ENCODE measurements at places on chromosomes 2 and 18.
A peak's percentile ranks its signal among the peaks of the same experiment; 100 is the strongest.

GRCh38 chr2:12223732-12224131 is 477.3 kb downstream of the LPIN1 start:
- no peak for DNase-seq

GRCh38 chr2:99509387-99509786 is 19.6 kb upstream of the REV1 start:
- no peak for DNase-seq

- no peak for DNase-seq
Observed at GRCh38 chr2:1795261-1796231, 51.2 kb upstream of the PXDN start.

DNA sequence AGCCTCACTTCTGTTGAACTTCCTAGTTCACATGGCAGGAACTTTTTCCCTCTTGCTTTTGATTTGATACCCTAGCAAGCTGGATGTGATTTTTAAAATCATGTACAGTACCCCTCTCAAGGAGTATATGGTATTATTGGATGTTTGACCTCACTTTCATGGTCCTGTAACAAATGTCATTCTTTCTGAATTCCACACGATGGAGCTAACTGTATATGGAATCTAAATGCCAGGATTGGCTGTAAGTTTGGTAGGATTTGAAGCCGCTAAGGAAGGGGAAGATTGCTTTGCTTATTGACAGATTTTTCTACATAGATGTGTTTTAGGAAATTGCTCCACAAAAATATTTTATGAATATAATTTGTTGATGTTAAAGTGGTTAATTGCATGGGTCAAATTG is 18.3 kb downstream of the MAIP1 start:
- DNase-seq: peak; percentile 12

DNA sequence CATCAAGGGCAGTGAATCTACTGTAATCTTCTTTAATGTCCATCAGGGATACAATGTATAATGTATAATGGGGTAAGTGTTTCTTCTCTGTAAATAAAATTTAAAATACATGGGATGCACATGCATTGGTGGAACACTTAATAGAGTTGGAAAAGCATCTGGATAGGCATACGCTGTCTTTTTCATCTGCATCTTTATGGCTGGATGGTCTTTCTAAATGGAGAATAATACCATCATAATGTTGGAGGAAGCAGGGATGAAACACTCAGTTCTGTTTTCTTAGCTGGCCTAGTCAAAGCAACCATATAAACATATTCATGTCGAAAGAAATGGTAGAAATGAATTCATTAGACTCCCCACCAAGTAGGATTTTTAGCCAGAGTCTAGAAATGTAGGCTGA is 202.8 kb downstream of the CDCA7 start:
- no peak for DNase-seq

- peak; percentile 78 for DNase-seq
Observed at GRCh38 chr2:201882353-201883090, 76.2 kb downstream of the CDK15 start.

GRCh38 chr2:201971531-201972228 is 62.0 kb upstream of the FZD7 start:
- no peak for DNase-seq

DNA sequence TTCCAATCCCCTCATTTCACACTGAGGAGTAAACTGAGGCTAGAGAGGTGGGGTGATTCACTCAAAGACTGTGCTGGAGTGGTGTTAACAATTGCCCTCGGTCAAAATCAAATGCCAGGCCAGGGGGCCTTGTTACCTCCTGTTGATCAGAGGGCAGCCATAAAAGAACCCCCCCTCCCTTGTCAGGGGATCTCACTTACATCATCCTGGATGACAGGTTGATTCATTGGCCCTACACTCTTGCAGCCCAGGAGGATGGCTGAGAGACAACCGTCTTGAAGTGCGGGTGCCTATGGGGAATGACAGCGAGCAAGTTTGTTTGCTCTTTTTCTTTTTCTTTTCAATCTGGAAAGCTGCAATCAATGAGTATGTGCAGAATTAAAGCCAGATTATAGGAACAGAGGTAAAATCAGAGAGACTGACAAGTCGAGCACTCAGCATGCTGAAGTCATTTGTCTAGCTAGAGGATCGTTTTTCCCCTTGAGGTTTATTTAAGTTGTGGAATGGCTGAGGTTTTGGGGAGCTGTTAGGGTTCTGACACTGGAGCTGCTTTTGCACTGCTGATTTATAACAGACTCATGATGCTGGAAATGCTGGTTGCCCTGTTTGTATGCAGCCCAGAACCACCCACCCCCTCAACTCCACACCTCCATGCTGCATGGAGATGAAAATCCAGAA is 26.4 kb upstream of the NRP2 start:
- no peak for DNase-seq

GRCh38 chr18:8781671-8782070 is 76.3 kb downstream of the MTCL1 start:
- DNase-seq: no peak

DNA sequence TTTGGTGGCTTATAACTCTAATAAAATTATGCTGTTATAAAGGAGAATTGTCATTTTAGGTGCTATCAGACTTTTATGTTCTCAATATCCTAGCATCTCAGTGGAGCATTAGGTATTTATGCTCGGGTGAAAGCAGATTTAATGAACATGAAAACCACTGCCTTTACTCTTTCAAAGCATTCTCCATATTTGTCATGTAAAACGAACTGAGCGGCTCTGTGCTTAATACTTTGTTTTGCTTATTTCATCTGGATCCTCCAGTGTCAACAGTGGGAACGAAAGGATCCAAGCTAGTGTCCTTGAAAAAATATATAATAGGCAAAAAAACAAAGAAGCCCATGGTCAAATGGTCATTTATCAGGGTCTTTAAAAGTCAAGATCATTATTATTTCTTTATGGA is 53.5 kb downstream of the THSD7B start:
- DNase-seq: no peak

DNA sequence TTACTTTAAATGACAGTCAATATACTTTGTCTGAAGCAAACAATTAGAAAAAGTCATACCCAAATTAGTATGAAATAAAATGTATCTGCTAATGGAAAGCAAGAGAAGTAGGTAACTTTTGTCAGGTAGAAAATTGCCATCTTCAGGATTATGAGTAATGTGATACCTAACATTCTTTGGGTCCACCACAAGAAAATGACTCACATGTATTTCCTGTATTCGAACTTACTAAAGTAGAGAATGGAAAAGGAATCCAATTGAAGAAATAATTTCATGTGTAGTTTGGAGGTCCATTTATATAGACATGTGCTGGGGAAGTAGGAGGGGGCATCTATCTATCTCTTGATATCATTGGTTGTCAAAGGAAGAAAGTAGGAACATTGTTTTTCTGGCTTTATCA is 636.2 kb upstream of the CHAC2 start:
- DNase-seq: no peak

GRCh38 chr2:64404002-64404731 is 49.8 kb upstream of the LGALSL start:
- DNase-seq: no peak

DNA sequence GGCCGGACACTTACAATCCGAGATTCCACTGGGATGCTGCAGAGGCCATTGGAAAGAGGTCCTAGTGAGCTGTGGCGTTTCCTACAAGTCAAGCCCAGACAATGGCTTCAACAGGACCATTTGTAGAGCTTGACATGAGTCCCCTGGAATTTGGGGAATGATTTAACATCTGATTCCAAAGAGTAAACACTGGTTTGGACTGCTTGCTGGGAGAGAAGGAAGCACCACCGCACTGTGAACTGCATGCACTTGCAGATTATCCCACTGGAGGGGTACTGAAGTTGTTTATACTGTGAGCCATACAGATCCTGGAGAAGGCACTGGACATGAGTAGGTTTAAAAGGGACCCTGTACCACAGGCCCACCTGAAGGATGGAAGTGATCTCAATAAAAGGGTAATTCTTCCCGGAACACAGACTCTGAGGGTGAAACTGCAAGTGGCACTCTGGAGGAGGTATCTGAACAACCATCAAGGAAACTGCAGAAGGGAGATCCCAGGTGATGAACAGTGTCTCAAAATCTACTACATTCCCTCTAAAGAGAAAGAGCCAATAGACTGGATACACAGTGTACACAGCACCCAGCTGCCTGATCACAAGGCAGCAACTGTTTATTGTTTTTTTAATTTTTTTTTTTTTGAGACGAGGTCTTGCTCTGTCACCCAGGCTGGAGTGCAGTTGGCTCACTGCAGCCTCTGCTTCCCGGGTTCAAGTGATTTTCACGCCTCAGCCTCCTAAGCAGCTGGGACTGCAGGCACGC is 4.3 kb upstream of the RAB6C start:
- DNase-seq: no peak

DNA sequence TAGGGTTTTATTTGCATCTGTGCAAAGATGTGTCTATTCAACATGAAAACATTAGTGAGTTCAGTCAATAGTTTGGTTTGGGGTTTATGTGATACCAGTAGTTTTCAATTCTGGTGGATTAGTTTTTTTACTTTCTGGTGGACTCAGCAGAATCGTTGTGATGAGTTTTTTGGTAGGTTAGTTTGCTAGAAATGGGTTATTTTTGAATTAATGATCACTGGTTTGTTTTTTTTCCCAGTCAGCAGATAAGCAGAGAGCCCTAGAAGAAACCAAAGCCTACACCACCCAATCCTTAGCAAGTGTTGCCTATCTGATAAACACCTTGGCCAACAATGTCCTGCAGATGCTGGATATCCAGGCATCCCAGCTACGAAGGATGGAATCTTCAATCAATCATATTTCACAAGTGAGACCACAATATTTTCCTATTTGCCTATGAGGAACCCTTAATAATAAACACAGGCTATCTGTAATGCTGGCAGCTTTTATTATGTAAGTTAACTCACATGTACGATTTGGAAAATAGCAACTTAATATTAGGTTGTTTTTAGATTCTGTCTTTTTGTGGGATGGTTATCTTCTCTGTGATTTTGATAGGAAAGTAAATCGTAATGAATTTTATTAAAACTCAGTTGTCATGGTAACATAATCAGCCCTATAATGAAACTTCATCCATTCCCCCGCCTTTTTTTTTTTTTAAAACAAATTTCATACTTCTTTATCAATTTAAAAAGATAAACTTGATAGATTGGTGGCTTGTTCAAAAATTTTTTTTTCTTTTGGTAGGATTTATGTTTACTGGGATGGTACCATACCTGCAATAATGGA is 38.7 kb downstream of the ABI2 start:
- no peak for DNase-seq

- DNase-seq: no peak
Observed at GRCh38 chr2:48589170-48589767, 28.4 kb upstream of the GTF2A1L start.

DNA sequence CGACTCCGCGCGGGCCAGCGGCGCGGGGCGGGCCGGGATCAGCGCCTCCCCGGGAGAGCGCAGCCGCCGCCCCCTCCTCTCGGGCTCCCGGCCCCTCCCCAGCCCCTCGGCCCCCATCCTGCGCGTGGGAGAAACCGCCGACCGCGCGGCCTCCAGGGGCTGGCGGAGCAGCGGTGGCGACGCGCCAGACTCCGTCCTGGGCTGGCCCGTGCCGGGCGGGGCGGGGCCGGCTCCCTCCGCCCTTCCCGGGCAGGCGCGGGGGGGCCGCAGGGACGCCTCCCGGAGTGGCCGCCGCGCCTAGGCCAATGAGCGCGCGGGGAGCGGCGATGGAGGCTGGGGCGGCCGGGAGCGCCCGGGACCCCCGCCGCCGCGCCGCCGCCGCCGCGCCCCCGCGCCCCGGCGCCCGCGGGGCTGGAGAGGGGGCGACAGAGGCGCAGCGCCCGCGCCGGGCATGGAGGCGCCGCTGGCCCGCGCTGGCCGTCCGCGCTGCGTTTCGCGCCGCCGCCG is 49.1 kb downstream of the KCNIP3 start:
- DNase-seq: peak; percentile 18

- DNase-seq: no peak
Observed at GRCh38 chr2:39686456-39686855, 20.7 kb downstream of the TMEM178A start.

GRCh38 chr2:208103616-208104015 is 20.7 kb downstream of the CRYGD start:
- no peak for DNase-seq

GRCh38 chr2:68093634-68094033 is 30.8 kb upstream of the C1D start:
- DNase-seq: no peak

GRCh38 chr2:179580378-179581146 is 280.9 kb downstream of the ZNF385B start:
- DNase-seq: no peak

DNA sequence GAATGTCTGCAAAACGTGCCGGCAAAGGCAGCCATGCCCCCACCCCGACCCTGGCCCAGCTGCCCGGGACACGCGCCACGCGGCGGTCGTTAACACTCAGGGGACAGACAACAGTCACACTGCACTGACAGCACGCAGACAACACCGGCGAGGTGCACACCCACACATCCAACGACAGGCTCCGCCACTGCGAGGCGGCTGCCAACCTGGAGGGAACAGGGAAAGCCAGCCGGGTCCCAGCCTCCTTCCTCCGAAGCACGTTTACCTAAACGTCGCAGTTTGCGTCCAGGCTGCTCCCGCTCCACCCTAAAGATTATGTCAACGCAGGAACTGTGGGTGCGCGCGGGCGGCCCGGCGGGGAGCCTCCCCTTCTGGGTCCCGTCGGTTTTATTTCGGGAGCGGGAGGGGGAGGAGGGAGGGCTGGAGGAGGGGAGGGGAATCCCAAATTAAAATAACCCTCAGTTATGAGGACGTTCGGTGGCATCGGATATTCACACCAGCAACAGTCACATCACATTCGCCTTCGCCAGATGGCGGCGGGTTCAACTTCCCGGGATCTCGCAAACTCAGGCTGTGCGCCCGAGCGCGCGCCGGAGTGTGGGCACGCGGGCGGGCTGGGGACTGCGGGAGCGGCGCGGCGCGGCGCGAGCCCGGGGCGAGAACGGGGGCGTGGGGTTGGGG is 644 bp downstream of the PTGR3 start:
- DNase-seq: peak; percentile 37

DNA sequence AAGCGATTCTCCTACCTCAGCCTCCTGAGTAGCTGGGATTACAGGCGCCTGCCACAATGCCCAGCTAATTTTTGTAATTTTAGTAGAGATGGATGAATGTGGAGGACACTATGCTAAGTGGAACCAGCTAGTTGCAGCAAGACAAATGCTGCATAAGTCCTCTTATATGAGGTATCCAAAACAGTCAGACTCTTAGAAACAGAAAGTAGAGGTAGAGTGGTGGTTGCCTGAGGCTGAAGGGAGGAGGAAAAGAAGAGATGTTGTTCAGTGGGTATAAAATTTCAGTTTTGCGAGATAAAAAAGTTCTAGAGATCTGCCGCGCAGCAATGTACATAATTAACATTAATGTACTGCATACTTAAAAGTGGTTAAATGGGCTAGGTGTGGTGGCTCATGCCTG is 145.3 kb upstream of the SPRED2 start:
- no peak for DNase-seq

GRCh38 chr2:25132299-25132635 is 36.1 kb downstream of the POMC start:
- DNase-seq: no peak

Measured in NCI-H2171 (cell line).